ENCODE measurements at places on chromosomes 2 and 18.

GRCh38 chr2:9772035-9772998 is 71.0 kb upstream of the TAF1B start:
- no peak for DNase-seq

DNA sequence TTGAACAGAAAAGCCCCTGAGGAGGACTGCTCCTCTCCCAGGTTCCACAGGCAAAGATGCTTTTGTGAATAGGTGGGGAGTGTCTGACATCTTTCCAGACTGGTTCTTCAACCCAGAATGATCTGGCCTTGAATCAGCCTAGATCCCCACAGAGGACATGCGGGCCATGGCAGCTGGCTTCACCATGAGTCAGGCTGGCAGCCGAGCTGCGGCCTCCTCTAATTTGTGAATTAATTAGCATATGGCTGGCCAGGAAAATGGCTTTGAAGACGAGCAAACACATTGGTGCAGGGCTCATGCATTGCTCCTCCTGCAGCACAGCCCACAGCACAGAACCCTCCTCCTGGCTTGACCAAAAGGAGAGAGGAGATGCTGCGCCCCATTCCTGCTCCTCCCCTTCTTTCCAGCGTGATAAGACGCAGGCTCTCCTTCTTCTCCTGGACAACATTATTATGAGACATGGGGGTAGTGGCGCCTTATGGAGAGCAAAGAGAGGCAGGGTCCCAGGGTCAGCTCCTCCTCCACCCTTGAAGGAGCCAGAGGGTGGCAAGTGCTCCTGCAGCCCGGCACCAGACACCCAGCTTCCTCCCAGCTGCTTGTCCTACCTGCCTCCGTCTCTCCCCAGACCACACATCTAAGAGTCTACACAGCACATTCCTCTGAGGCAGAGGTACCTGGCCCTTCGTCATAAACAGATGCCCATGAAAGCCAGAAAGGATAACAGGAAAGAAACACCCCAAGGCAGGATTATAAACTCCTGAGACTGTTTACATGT is 66.7 kb downstream of the EDAR start:
- no peak for DNase-seq

- DNase-seq: no peak
Observed at GRCh38 chr2:43073401-43073825, 153.0 kb downstream of the ZFP36L2 start.

GRCh38 chr2:64945973-64946768 is 43.0 kb upstream of the SLC1A4 start:
- DNase-seq: no peak

GRCh38 chr2:37849911-37850310 is 75.2 kb upstream of the RMDN2 start:
- no peak for DNase-seq

DNA sequence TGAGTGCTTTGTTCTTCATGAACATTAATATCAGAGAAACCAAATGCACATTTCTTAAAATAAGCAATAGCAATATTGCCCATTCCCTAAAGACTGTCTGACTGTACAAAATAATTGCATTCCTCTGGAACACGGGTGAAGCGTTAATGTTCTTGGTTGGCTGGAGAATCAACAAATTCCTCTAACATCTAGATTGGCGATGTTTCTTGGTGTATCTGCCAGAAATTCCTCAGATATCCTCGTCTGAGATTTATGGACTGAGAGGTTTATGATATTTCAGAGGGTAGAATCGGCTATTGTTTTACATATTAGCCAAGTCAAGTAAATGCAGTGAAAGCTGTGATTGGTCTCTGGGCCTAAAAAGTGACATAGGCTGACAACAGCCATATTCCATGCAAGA is 27.1 kb upstream of the SPTBN1 start:
- no peak for DNase-seq

GRCh38 chr2:223052548-223053483 is 826 bp downstream of the KCNE4 start:
- DNase-seq: no peak

- DNase-seq: no peak
Observed at GRCh38 chr2:143226714-143227541, 97.7 kb downstream of the ARHGAP15 start.

DNA sequence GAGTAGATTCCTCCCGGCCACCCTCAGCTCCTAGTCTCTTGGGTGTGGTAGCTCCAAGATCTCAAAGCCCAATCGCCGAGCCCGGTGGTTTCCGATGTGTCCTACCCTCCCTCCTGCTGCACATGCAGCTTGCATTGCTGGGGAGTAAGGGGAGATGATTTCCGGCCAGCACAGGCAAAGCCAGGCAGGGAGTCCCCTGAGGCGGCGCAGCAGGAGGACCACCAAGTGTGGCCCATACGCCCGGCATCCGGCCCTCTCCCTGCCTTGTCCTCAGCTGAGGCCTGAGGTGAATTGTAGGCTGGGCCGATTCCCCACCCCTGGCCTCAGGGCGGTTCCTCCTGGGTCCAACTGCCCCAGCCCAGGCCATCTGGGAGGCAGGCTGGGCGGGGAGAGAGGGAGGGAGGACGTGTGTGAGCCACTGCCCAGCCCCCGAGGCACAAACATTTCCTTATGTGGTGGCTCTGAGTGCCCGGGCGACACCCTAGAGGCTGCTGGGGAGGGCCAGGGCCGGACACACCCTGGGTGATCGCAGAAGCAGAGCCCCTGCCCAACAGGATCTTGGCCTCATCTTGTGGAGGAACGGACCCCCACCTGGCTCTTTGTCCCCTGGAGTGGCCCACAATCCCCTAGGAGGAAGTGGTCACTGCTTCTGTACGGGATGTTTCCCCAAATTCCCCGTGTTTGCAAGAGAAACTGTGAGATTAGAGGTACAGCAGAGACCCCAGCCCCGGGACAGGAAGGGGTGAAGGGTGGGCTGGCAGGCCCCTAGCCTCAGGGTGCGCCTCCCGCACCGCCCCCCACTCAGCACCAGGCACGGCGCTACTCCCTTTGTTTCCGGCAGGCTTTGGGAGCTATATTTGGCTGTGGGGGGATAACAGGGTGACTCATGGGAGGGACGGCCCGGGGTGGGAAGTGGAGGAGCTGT is 41.9 kb upstream of the PTMA start:
- no peak for DNase-seq

- no peak for DNase-seq
Observed at GRCh38 chr2:197416268-197416667, 18.6 kb downstream of the SF3B1 start.

GRCh38 chr2:64062840-64063239 is 43.6 kb upstream of the VPS54 start:
- no peak for DNase-seq

DNA sequence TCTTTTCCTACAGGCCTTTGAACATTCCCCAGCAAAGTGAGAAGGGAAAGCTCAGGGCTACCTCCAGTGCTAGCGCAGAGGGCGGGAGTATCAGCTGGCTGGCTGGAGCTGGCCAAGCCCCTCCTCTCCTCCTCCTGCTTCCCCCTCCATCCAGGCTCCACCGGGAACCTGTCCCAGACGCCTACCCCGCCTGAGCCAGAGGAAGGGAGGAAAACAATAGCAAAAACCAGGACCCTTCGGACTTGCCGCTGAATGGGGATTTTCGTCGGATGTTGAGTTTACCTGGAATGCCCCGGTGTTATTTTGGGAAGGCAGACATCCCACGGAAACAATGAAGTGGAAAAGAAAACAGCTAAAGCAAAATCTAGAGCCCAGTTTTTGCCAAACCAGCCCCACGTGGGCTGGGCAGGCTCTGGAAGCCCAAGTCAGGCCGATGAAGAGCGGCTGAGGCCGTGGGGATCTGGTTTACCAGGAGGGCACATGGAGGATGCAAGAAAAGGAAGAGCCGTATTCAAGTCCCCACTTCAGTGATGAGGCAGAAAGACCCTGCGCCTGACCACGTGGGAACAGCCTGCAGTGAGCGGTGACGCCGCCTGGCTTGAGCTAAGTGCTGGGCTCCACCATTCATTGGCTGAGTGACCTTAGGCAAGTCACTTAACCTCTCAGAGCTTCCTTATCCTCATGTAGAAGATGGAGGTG is 100.4 kb upstream of the LCLAT1 start:
- no peak for DNase-seq

DNA sequence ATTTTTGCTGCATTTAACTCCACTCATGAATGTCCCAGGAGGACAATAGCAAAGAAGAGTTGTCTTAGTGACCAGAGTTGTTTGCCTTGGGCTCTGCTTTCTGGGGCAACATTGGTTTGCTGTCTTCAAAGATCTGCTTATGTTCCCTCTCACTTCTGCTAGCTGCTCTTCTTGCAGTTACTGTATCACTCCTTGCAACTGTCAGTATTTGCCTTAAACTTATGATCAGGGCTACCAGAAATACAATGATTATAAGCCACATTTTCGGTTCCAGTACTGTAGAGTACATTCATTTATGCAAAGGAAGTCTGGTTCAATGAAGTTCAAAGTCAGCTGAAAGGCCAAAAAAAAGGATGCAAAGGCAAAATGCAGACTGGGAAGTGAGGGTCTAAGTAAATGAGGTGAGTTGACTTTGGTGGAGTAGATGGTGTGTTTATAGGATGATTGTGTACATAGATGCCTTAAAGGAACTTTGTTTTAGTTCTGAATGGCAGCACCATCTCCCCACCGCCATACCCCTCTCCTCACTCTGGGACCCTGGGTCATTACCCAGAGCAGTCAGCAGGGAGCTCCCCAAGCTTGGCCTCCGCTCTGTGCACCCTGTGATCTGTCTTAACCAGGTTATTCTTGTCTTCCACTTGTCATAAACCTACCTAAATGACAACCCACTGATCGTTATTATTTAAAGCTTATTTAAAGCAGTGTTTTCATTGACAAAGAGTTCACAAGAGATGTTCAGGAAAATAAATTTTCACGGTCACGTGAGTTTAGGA is 236.0 kb downstream of the DOK6 start:
- DNase-seq: no peak

- no peak for DNase-seq
Observed at GRCh38 chr18:79459946-79460480, 64.3 kb downstream of the NFATC1 start.

DNA sequence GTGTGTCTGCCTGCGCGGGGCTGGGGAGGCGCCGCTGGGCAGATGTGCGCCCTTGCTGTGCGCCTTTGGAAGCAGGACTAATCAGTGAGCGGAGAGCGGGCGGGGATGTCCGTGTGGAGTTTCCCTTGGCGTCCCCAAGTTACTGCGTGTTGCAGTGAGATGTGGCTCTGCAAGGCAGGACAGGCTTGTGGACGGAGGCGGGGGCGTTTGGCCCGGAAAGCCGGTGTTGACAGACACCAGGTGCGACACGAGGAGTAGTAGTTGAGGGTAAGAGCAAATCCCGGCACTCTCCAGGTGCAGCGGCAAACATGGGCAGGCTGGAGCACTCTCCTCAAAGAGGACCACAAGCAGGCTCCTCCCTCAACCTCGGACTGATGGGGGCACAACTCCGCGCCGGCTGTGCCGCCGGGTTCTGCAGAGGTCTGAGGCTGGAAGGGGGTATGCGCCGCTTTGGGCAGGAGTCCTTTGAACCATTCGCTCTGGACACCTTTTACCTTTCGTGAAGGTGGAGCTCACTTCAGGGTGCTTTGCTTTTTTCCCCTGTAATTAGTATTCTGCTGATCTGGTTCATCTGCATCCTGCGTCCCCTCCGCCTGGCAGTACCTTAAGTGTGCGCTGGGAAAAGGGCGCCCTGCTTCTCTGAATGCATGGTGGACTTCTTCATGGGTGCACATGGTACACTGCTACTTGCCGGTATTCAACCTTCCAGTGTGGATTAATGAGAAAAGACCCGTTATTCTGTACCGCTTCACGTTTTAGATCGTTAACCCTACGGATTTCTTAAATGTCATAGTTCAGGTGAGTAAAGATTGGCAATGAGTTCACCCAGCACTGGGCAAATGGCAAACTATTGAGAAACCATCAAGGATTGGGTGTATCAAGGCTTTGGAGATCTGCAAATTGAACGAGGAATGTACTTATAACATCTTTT is 608 bp downstream of the CDH7 start:
- no peak for DNase-seq

DNA sequence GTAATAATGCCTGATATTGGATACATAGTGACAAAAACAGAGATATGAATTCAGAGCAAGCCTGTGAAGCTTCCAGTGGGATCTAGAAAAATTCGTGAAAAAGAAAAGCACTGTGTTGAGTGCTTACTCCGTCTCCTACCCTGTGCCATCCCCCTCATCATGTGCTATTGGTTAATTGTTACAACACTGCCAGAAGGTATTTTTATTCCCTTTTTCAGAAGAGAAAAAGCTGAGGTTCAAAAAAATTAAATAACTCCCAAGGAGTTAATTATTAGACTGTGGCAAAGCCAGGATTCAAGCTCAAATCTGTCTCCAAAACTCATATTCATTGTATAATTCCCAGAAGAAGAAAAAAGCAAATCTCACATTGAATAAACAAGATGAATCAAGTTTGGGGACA is 735.5 kb upstream of the ACVR2A start:
- no peak for DNase-seq

GRCh38 chr2:49770919-49771318 is 616.6 kb upstream of the FSHR start:
- no peak for DNase-seq

- no peak for DNase-seq
Observed at GRCh38 chr2:79721966-79722365, 209.1 kb downstream of the CTNNA2 start.

DNA sequence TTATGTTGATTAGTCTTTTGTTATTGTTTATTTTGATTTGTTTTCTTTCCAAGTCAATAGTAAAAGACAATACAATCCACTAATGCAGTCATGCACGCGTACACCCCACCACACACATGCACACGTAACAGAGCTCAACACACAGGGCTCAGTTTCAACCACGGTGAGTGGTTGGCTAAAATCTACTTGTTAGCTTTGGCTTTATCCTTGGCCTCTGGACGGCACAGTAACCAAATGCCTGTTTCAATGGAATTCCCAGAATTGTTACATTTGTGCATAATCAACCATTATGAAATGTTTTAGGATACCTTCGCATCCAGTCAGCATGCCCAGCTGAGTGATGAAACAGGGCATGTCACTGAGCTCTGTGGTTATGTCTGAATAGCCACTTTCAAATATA is 53.2 kb downstream of the NYAP2 start:
- DNase-seq: no peak

DNA sequence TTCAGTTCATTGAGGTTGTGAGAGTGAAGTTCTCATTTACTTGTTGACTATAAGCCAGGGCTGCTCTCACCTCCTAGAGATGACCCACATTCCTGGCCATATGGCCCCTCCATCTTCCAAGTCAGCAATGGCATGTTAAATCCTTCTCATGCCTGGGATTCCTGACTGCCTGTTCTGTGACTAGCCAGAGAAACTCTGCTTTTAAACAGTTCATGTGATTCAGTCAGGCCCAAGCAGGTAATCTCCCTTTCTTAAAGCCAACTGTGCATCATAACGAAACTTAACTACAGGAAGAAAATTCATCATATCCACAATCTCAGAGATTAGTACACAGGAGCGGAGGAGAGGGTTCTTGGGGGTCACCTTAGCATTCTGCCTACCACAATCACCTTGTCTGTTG is 11.5 kb downstream of the DPP4 start:
- no peak for DNase-seq

GRCh38 chr2:207108440-207108839 is 57.3 kb downstream of the KLF7 start:
- no peak for DNase-seq
